Endodermal cell (in vitro differentiated cells): ENCODE measurements at places on chromosomes 11 and 22. TPM values are rescaled to one million over a fixed set of nuclear protein-coding genes. Genes with fewer than 3 reads are reported as not detected.

Gene SCGB1D2
- total RNA-seq, result not detected in 3 replicates

Gene CHKA
- total RNA-seq, result 25.2 to 75.9 TPM (median 63.8 TPM) in 3 replicates

Gene PRODH
- 47.6 and 65.1 TPM in 2 replicates for total RNA-seq

Gene ANO1
- total RNA-seq, result 1.6 to 3.0 TPM (median 1.9 TPM) in 3 replicates

Gene ZNF280B
- 10.6 and 10.9 TPM in 2 replicates for total RNA-seq
